Stimulated activated CD4-positive, alpha-beta T cell treated with anti-CD3 and anti-CD28 coated beads, Interleukin-4, amount 100 ng/mL, for 4 hours (primary cell): ENCODE measurements at places on chromosomes 6 and 20.

- no peak for DNase-seq
Measured at GRCh38 chr6:112296122-112296521, 41.8 kb upstream of the LAMA4 start.

- no peak for DNase-seq
Measured at GRCh38 chr20:42099101-42099500, 480.9 kb upstream of the CHD6 start.

DNA sequence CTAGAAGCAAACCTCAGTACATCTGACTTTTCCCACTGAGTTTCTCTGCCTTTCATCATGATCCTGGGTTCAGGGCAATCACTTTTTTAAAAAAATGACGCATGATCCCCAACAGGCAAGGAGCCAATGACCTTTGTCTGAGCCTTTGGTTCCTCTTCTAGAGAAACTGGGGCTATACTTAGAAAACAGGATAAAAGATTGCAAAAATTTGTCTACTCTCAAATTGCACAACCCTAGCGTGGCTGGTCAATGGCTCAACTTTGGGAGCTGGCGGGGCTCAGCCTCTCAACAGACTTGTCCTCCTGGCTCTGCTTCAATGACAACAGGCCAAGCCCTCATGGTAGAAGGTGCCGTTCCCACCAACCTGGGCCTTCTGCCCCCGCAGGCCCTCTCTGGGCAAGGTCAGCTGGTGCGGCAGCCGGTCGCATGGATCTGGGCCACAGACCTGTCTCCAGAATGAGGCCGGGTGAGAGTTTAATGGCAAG, 48.7 kb downstream of the PDYN start:
- DNase-seq: no peak

DNA sequence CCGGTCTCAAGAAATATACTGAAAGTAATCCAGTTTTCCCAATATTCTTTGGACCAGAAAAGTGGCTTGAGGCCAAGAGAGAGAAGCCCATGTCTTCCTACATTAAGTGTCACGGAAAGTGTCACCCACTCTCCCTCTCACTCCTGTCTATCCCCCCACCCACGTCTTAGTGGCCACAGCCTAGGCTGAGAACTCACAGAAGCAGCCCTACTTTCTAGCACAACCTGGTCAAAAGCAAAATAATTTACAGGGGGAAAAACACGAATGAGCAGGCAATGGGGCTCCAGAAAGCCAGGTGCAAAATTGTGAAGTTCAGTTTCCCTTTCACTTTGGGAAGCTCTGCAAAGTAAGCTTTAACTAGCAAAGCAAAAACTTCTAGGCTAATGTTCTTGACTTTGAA, 118.0 kb downstream of the OPRM1 start:
- peak; percentile 26 for DNase-seq

DNA sequence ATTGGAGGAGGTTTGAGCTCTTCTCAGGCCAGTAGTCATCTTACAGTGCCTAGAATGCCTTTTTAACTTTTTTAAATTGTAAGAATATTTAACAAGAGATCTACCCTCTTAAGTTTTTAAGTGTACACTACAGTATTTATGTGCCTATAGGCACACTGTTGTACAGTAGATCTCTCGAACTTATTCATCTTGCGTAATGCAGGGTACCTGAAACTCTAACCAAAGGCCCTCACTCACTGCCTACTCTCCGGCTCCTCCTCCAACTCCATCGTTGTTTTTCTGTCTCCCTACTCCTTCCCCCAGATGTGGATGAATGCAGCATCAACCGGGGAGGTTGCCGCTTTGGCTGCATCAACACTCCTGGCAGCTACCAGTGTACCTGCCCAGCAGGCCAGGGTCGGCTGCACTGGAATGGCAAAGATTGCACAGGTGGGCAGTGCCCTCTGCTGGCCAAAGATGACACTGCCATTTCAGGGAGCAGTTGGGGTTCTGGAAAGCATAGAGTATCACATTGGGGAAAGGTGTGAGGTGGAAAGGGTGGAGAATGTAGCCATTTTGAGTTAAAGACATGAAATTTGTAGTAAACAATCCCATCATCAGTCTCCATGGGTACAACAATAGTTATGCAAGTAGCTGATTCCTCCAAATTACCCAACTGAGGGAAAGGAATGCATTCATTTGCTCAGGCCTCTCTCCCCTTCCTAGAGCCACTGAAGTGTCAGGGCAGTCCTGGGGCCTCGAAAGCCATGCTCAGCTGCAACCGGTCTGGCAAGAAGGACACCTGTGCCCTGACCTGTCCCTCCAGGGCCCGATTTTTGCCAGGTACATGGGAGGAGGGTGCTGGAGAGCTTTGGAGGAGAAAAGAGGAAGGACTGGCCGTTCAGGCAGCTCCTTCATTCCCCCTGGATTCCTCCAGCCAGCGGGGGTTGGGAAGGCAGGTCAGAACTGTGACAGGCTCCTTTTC, 18.4 kb upstream of the ZNF76 start:
- peak; percentile 53 for DNase-seq

GRCh38 chr6:159646733-159647132, 46.3 kb downstream of the SOD2 start:
- no peak for DNase-seq

GRCh38 chr20:45098103-45098773, 2.7 kb downstream of the KCNS1 start:
- no peak for DNase-seq
